ENCODE measurements at places on chromosomes 12 and 14. TPM values are rescaled to one million over a fixed set of nuclear protein-coding genes. Genes with fewer than 3 reads are reported as not detected.

Gene KRT85
- not detected for polyA plus RNA-seq

GRCh38 chr12:132602572-132603239 lies 7.7 kb downstream of the LRCOL1 start:
- DNase-seq = no peak

DNA sequence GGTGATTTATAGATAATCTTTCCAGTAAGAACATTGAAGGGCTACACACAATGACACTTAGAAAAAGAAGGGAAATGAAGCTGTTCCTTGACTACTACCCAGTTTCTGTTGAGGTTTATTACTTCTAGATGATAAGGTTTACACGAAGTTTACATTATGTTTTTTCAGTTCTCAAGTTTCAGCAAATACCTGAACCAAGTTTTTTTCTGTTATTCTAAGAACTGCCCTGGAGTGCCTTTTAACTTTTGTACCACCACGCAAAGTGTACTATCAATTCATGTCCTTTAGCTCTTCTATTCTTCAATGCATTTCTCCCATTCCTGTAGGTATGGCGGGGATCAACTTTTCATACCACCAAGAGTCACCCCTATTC lies 5.8 kb downstream of the FBXL14 start:
- DNase-seq = no peak

- no peak for DNase-seq
Observed at GRCh38 chr12:27747111-27747820, 32.8 kb upstream of the KLHL42 start.

All from left kidney (tissue), 8 donors.